Tibial nerve (tissue), 4 donors: ENCODE measurements at places on chromosomes 7 and 10. TPM values are rescaled to one million over a fixed set of nuclear protein-coding genes. Genes with fewer than 3 reads are reported as not detected.

HOXA9 gene
- total RNA-seq: 13.8 TPM

DNA sequence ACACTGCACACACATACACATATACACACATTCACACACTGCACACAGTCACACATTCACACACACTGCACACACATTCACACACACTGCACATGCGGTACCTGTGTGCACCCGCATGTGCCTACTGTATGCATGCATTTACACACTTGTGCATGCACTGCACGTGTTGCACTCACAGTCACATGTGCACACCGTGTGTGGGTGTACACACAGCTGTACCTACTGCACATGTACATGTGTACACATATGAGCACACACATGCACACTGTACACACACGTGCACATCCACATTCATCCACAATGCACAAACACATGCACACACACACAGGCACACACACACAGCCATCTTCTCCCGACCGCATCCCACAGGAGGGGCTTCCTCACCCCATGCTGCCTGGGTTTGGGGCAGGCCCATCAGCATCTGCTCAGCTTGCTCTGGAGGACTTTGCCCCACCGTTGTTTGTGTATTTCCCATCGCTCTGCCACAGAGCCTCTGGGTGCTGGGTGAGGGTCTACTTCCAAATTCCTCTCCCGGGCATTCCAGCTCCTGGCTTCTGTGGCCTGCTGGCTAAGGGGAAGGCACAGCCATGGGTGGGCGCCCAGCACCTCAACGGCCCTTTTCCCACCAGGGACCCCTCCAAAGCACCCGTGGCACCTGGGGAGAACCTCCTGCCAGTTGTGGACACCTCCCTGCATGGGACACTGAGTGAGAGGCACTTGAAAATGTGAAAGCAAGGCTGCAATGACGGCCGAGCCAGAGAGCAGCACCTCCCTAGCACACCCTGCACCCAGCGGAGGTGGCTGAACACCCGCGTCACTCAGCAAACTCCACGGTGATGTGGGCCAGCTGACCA is 324.3 kb downstream of the PTPRN2 start:
- H3K4me3 ChIP-seq: no peak overlapping the region
- H3K27ac ChIP-seq: no peak overlapping the region
- no peaks in the 10 kb centered on the region for H3K4me1 ChIP-seq
- no peak for DNase-seq
- no peaks in the 10 kb centered on the region for H3K27me3 ChIP-seq
- no peaks in the 10 kb centered on the region for H3K36me3 ChIP-seq

DNA sequence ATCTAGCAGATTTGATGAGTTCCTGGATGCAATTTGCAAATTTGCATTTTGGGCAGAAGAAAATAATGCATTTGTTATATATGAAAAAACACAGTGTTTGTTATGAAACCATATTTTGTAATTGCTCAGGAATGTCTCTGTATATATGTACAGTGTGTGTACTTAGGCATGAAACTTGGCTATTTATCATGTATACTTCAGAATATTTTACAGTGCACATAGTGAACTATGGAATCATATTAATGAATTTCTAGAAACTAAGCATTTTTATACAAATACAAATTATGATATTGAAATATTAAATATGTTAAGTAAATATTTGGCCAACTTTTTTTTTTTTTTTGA is 107.5 kb downstream of the TWIST1 start:
- H3K4me3 ChIP-seq: no peak overlapping the region
- H3K27me3 ChIP-seq: no peaks in the 10 kb centered on the region
- no peaks in the 10 kb centered on the region for H3K36me3 ChIP-seq

- no peaks in the 10 kb centered on the region for H3K4me1 ChIP-seq
- peak overlapping the region; percentile 89 for H3K27ac ChIP-seq
- H3K4me3 ChIP-seq: no peak overlapping the region
- no peaks in the 10 kb centered on the region for H3K36me3 ChIP-seq
Observed at GRCh38 chr7:75596727-75597614, 104.9 kb downstream of the SPDYE5 start.

DNA sequence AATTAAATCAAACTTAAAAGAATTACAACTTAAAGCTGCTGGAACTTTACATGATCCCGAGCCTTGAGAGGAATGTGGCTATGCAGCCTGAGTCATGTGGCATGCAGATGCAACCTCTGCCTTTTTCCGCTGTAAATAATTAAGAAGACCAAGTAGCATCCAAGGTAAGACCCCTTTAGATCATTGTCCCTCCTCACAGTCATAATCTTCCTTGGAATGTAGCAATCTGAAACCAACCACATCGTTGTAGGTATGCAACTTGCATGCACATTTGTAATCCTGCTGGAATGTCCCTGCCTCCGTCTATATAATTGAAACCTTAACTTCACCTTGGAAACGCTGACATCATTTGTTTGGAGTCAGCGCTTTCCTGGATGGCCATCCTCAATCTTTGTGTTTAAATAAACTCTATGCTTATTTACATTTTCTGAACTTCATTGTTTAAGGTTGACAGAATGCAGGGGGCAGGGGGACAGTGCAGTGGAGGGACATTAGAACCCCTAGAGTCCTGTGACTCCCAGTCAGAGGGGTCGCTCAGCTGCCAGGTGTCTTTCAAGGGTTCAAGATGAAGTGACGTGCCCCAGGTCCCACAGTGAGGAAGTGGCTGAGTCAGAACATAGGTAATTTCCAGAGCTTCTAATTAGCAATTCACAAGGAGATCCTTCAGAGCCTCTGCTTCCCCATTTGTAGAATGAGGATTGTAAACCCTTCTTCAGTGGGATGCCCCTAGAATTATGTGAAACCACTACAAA is 110.7 kb downstream of the RALA start:
- no peaks in the 10 kb centered on the region for H3K4me1 ChIP-seq
- H3K27me3 ChIP-seq: no peaks in the 10 kb centered on the region
- no peaks in the 10 kb centered on the region for H3K36me3 ChIP-seq

DNA sequence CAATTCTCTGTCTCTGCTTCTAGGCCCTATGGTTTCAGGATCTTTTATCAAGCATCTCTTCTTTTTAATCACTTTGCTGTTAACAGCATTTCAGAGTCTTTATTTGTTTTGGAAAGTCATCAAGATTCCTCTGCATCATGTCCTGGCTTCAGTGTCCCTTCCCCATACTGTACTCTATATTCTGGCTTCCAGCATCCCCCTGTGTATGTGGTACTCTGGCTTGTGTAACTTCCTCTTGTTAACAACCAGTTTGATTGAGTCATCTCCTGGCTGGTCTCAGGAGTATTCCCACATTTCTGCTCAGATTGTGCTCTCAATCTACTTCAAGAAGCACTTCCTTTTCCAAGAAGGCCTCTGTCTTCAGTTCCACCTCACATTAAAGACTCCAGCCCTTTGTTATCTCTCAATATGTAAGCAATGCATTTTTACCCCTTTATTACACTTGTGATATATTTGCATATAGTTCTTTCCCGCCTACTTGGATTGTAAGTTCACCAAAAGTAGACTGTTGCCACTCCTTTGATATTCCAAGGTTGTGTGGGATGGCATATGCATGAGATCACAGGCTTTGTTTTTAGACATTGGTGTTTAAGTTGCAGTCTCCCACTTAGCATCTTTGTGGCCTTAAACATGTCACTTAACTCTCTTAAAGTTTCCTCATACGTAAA is 15.1 kb upstream of the ATE1 start:
- H3K27me3 ChIP-seq: no peaks in the 10 kb centered on the region
- H3K36me3 ChIP-seq: no peaks in the 10 kb centered on the region
- DNase-seq: no peak
- H3K27ac ChIP-seq: no peak overlapping the region
- peaks cover 11% of the 10 kb centered on the region for H3K4me1 ChIP-seq
- no peak overlapping the region for H3K4me3 ChIP-seq
